Pancreas (tissue), 10 donors: ENCODE measurements at places on chromosomes 6 and 20. TPM values are rescaled to one million over a fixed set of nuclear protein-coding genes. Genes with fewer than 3 reads are reported as not detected.

GSTA2 gene
- 26.0 TPM for polyA plus RNA-seq

PTPRA gene
- polyA plus RNA-seq: 20.9 TPM

GUCA1A gene
- polyA plus RNA-seq: not detected

PRR18 gene
- 0.23 TPM for polyA plus RNA-seq

CALHM6 gene
- polyA plus RNA-seq: 1.4 TPM

RAET1L gene
- polyA plus RNA-seq: not detected

DNA sequence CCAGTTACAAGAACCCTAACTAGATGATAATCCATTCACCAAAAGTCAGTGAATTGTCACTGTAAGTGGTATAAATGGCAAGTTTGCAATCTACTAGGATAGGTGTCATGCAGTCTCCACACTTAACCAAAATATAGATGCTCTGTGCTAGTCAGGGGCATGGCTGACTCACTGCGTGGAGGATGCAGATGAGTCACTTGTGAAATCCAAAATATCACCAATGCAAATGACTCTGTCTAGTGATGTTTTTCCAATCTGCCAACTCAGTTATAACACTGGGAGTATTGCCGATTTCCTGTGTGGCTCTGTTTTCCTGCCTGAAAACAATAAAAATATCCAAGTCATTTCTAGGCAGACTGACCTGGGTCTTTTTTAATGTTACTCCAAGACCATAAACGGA is 47.8 kb upstream of the NRSN1 start:
- no peak for DNase-seq

- DNase-seq: no peak
These were observed 1166.8 kb upstream of the CITED2 start for GRCh38 chr6:140541288-140541687.

- DNase-seq: peak; percentile 97
These were observed 3.7 kb downstream of the PRSS16 start for GRCh38 chr6:27251112-27251605.

GRCh38 chr6:152701081-152701862 is 3.6 kb downstream of the MYCT1 start:
- no peak for DNase-seq
